ENCODE measurements at places on chromosomes 6 and 20.

DNA sequence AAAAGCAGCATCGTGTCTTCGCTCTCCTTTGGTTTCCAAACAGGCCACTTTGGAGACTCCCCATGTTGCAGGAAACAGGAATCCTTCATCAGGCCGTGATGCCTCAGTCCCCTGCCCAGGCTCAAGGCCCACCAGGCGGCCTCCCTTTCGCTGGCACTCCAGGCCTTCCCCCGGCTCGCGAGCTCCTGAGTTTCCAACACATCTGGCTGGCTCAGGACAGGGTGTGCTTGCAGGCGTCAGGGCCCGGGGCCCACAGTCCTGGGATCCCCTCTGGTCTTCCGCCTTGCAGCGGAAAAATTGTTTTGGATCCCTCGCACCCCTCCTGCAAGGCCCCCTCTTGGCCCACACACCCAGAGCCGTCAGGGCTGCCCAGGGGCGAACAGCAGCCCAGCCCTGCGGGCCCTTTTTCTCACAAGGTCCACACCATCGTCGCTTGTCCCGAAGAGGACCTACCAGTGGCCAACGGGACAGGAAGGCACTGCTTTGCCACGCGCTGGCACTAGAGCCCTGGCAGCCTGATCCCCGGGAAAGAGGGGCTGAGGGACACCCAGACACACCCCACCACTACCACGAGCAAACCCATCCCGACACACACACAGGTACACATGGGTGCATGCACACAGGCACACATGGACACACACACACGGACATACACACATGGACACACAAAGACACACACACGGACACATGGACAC, 1930.9 kb upstream of the DEFB115 start:
- H3K27ac ChIP-seq = no peak overlapping the region
- no peaks in the 10 kb centered on the region for H3K27me3 ChIP-seq
- no peaks in the 10 kb centered on the region for H3K4me1 ChIP-seq
- no peak for DNase-seq
- no peaks in the 10 kb centered on the region for H3K36me3 ChIP-seq

DNA sequence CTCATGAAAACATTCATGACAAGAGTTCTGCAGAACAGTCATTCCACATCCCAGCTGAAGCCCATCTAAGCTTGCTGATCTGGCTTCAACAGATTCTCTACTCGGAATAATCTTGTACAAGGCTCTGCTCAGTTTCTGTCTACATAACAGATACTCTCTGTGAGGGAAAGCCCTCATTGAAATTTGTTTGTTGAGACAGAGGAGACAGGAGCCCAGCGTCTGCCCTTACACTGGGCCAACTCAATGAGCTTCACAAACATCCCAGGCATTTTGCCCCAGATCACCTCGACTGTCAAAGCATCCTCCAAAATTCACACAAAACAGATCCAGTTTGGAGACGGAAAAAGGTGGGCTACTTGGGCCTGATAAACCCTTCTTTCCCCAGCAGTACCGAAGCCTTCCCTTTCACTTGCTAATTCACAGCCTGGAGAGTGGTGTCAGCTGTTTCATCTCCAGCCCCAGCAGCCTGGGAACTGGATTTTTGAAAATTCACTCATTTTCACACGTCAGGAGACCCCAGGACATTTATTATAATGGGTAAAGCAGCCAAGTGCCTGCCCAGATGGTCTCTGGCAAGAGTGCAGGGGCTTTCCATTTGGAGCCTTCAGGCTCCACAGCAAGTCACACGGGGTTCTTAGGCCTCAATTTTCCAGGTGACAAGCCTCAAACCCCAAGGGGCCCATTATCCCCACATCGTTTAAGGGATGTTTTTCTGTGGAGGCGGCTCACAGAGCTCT, 7.3 kb downstream of the CCDC167 start:
- H3K27me3 ChIP-seq = no peaks in the 10 kb centered on the region
- peaks cover 58% of the 10 kb centered on the region for H3K4me1 ChIP-seq
- H3K4me3 ChIP-seq = no peak overlapping the region
- peaks cover 6% of the 10 kb centered on the region for H3K36me3 ChIP-seq
- DNase-seq = no peak
- H3K27ac ChIP-seq = peak overlapping the region; percentile 1

GRCh38 chr6:89970609-89971337, 76.5 kb downstream of the GJA10 start:
- no peaks in the 10 kb centered on the region for H3K27me3 ChIP-seq
- no peak overlapping the region for H3K4me3 ChIP-seq
- H3K4me1 ChIP-seq = no peaks in the 10 kb centered on the region

GRCh38 chr6:110296241-110297025, 61.7 kb downstream of the METTL24 start:
- H3K4me1 ChIP-seq = peaks cover 3% of the 10 kb centered on the region
- no peak overlapping the region for H3K27ac ChIP-seq
- H3K4me3 ChIP-seq = no peak overlapping the region
- no peaks in the 10 kb centered on the region for H3K36me3 ChIP-seq
- DNase-seq = no peak

DNA sequence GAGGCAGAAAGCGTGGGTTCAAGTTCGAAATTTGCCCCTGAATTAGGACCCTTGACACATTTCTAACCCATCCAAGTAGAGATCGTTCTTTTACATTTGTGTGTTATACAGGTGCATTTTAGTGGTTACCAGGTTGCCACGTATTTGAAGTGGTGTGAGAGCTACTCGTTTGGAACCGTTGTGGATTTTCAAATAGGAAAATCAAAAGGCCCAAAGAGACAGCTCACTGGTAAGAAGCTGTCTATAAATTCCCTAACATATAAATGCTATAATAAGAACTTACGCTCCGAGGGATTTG, 1.6 kb upstream of the REV3L start:
- peaks cover 3% of the 10 kb centered on the region for H3K36me3 ChIP-seq
- no peak for DNase-seq
- peak overlapping the region; percentile 87 for H3K4me3 ChIP-seq
- no peaks in the 10 kb centered on the region for H3K27me3 ChIP-seq
- peak overlapping the region; percentile 98 for H3K27ac ChIP-seq

DNA sequence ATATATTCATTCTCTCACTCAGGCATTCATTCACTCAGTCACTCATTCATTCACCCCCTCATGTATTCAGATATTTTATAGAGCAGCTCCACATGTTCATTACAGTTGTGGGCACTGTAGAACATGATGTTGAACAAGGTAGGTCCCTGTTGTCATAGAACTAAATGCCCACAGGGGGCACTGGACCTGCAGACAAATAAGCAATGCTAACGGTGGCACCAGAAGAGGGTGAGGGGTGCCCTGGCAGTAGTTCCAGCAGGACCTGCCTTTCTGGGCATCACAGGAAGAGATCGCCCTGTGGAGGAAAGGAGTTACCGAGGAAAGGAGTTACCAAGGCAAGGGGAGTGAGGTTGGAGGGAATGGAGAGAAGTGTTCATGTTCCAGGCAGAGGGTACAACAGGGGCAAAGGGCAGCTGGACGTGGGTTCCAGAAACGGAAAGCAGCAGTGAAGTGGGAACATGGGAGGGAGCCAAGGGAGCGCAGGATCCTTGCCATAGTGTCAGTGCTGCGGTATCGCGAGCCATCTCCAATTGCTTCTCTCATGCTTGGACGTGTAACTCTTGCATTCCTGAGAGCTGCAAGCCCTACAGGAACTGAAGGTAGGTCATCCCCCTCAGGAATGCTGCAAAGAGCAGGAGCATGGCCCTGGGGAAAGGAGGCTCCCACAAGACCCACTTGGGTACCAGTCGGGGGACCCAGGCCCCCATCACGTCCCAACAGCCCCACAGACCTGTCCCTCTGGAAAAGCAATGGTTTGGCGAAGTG, 128.2 kb downstream of the EDN3 start:
- H3K27me3 ChIP-seq = no peaks in the 10 kb centered on the region
- H3K4me1 ChIP-seq = no peaks in the 10 kb centered on the region
- DNase-seq = no peak
- no peak overlapping the region for H3K27ac ChIP-seq
- H3K36me3 ChIP-seq = no peaks in the 10 kb centered on the region
- no peak overlapping the region for H3K4me3 ChIP-seq

Data from spinal cord (tissue), 10 donors.